ENCODE measurements at places on chromosomes 4 and X.

- no peak for DNase-seq
Measured at GRCh38 chr4:13521047-13521446, 23.3 kb downstream of the NKX3-2 start.

DNA sequence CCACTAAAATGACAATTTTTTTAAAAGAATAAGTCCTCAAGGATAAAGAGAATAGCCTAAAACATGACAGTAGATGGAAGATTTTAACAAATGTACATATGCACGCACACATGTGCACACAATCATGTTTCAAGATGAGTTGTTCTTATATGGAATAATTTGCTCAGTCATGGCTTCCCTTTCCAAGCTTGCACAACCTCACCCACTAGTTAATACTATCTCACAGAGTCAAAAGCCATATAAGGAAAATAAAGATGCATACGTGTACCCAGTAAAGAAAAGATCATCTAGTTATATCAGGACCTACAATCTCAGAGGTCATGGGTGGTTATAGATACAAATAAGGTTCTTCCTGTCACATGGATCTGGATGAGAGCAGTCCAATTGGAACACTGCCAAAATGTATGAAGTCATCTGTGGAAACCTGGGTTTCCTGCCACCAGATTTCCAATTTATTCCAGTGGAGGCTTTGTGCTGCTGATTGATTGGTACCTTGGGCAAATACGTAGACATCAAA is 56.1 kb downstream of the FAM13A start:
- DNase-seq, result no peak

- DNase-seq, result no peak
Measured at GRCh38 chrX:23668335-23668734, 1.0 kb downstream of the PRDX4 start.

DNA sequence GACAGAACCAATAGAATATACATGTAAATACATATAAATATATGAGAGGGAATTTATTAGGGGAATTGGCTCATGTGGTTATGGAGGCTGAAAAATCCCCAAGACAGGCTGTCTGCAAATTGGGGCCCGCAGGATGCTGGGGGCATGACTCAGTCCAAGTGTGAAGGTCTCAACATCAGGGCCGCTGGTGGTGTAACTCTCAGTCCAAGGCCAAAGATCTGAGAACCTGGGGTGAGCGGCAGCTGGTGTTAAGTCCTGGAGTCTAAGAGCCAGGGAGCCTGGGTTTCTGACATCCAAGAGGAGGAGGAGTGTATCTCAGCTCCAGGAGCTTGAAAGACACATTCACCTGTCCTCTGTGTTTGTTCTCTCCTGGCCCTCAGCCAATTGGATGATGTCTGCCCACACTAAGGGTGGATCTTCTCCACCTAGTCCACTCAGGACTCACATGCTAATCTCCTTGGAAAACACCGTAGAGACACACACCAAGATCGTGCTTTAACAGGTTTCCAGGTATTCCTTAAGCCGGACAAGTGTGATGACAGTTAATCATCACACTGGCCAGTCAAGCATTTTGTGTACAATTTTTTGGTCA is 28.9 kb downstream of the TIGD2 start:
- DNase-seq, result no peak

GRCh38 chrX:35023683-35024082 is 81.1 kb downstream of the FAM47B start:
- no peak for DNase-seq
